Peyer's patch (tissue), 4 donors: ENCODE measurements at places on chromosomes 2 and 18.

DNA sequence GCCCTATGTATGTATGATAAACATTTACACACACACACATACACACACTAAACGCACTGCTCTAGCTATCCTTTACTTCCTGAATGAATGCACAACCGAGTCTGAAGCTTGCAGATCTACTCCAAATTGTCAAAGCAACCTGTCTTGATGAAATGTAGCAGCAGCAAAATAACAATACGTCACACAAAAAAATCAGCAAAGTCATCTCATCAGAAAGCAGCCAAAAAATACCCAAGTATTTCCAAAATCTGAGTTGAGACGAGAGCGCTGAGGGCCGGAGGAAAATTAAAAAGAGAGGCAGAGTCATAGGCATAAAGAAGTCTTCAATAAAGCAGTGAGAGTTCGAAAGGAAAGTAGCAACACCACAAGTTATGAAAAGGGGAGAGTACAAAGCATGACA lies 67.7 kb downstream of the ZNF521 start:
- H3K27ac ChIP-seq: no peak overlapping the region
- H3K27me3 ChIP-seq: no peaks in the 10 kb centered on the region
- no peak overlapping the region for H3K4me3 ChIP-seq
- no peaks in the 10 kb centered on the region for H3K4me1 ChIP-seq

GRCh38 chr2:45643095-45643494 lies 8.4 kb upstream of the PRKCE start:
- H3K4me1 ChIP-seq: peaks cover 19% of the 10 kb centered on the region
- no peaks in the 10 kb centered on the region for H3K36me3 ChIP-seq
- peak overlapping the region; percentile 56 for H3K4me3 ChIP-seq
- H3K27ac ChIP-seq: no peak overlapping the region
- no peaks in the 10 kb centered on the region for H3K27me3 ChIP-seq
- peak; percentile 52 for DNase-seq

GRCh38 chr18:76350134-76351025 lies 144.7 kb downstream of the ZNF516 start:
- H3K27me3 ChIP-seq: no peaks in the 10 kb centered on the region
- H3K4me3 ChIP-seq: no peak overlapping the region
- no peaks in the 10 kb centered on the region for H3K36me3 ChIP-seq
- no peaks in the 10 kb centered on the region for H3K4me1 ChIP-seq
- DNase-seq: no peak
- no peak overlapping the region for H3K27ac ChIP-seq

DNA sequence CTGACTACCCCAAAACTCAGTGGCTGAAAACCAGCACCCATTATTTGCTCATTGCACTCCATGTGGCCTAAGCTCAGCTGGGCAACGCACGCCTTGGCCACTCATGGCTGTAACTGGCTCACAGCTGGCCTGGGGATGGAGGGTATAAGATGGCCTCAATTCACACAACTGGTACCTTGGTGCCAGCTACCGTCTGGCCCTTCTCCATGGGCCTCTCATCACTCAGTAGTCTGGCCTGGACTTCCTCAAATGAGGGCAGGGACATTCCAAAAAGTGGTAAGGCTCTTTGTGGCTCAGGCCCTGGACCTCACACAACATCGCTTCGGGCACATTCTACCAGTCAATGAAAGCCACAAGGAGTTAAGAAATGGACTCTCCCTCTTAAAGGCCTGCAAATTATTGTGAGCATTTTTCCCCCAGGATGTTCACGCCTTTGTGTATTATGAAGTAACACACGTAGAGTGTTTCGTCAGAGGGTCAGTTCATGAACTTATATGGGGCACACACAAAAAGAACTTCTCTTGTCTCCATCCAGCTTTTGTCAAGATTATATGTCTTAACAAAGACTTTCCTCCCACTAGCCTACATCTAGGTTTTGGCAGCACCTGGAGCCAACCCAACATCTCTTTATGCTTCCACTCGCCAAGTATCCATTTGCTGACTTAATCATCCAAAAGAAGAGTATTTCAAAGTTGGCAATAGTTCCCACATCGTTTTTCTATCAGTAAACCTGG lies 145.2 kb downstream of the CCBE1 start:
- no peaks in the 10 kb centered on the region for H3K27me3 ChIP-seq
- no peaks in the 10 kb centered on the region for H3K36me3 ChIP-seq
- DNase-seq: no peak
- no peak overlapping the region for H3K27ac ChIP-seq
- no peak overlapping the region for H3K4me3 ChIP-seq

DNA sequence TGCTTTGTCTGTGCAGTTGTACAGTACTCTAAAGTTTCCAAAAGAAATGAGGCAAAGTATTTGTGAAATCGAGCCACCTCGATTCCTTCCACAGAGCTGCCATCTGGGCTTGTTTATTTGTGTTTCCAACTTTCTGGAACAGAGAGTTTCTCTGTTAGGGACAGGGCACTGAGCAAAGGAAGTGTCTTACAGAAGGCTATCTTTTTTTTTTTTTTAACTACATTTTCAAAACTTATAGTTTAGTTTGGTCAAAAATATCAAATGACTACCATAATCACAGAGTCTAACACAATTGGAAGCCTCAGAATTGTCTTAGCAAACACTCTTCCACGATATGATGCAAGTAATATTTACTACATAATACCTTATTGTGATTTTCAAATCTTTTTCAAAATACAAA lies 796 bp downstream of the RFTN2 start:
- H3K27me3 ChIP-seq: no peaks in the 10 kb centered on the region
- no peaks in the 10 kb centered on the region for H3K36me3 ChIP-seq
- H3K4me3 ChIP-seq: no peak overlapping the region
- DNase-seq: no peak

GRCh38 chr2:45826884-45827635 lies 175.6 kb downstream of the PRKCE start:
- H3K4me1 ChIP-seq: no peaks in the 10 kb centered on the region
- no peak overlapping the region for H3K4me3 ChIP-seq
- H3K36me3 ChIP-seq: no peaks in the 10 kb centered on the region
- H3K27me3 ChIP-seq: no peaks in the 10 kb centered on the region

DNA sequence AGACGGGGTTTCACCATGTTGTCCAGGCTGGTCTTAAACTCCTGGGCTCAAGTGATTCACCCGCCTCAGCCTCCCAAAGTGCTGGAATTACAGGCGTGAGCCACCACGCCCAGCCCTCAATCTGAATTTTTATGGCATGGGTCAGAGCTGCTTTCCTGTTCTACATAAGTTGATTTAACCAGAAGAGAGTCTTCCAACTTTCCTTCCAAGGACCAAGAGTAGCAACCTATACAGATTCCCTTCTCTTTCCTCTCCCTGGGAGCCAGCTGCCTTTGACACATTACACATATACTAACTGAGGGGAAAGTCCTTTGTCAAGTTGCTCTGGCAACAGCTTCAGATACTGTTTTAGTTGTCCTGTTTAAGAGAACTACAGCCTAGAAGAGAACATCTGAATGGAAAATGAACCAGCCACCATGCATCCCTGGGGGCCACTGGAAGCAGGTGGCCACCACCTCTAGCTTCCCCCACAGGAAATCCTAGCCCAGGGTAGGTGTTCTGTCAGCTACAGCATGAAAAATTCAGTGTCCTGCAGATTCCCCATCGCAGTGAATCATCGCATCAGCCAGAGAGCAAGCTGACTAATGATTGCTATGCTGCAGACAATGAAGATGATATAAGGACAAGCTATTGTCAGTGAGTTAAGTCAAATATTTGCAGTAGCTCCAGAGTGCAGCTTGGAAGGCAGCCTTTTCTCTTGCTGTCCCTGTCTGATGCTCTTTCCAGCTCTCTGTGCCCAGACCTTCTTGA lies 62.9 kb downstream of the POMC start:
- no peaks in the 10 kb centered on the region for H3K36me3 ChIP-seq
- H3K27ac ChIP-seq: no peak overlapping the region
- no peaks in the 10 kb centered on the region for H3K27me3 ChIP-seq
- no peaks in the 10 kb centered on the region for H3K4me1 ChIP-seq
- H3K4me3 ChIP-seq: no peak overlapping the region

DNA sequence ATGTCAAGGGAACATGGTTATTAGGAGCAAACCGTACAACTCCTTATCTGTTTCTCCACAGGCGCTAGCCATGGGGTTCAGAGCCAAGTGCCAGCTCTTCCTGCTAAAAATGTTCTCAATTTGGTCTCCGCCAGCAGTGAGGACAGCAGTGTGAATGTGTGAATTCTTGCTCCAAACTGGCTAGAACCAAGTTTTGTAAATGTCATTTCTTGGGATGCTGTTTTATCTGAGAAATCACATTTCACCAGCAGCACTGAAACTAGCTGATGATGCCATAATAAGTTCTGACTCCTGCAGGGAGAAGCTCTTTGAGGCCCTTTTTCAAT lies 140.6 kb upstream of the LGALSL start:
- H3K4me3 ChIP-seq: no peak overlapping the region
- H3K27me3 ChIP-seq: no peaks in the 10 kb centered on the region
- H3K27ac ChIP-seq: no peak overlapping the region
- no peaks in the 10 kb centered on the region for H3K4me1 ChIP-seq

DNA sequence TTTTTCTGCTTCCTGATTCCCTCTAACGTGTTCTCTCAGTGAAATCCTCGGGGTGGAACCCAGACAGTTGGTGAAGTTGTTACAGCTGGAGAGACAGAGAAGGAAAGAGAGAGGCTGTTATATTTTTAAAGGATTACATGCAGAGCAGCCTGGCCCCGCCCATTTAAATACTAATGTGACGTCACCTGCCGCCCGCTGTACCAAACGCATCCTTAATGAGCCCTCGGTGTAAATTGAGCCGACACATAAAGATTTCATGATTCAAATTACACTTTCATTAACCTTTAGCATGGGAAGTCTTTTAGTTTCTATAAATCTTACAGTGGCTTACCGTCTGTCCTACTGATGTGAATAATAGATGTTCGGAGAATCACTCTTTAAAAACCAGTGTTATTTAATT lies 164.0 kb upstream of the SIX3 start:
- DNase-seq: no peak
- no peaks in the 10 kb centered on the region for H3K27me3 ChIP-seq
- H3K36me3 ChIP-seq: no peaks in the 10 kb centered on the region
- no peak overlapping the region for H3K4me3 ChIP-seq
- H3K4me1 ChIP-seq: no peaks in the 10 kb centered on the region

DNA sequence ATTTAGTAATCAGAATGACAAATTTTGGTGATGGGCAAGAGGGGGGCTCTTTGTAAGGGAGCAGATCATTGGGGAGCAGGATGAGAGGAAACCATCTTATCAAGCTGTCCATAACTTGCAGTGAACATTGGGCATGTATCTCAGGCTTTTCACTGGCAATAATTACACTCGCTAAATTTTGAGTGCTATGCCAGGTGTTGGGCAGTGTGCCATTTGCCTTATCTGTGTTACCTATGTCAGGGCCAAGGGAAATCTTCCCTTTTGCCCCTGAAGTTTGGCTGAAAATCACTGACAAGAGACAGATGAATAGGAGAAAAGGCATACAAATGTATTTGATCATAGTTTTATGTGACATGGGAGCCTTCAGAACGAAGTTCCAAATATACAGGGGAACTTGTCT lies 39.0 kb downstream of the NOSTRIN start:
- H3K4me1 ChIP-seq: no peaks in the 10 kb centered on the region
- DNase-seq: no peak
- no peak overlapping the region for H3K27ac ChIP-seq
- no peak overlapping the region for H3K4me3 ChIP-seq
- no peaks in the 10 kb centered on the region for H3K36me3 ChIP-seq

DNA sequence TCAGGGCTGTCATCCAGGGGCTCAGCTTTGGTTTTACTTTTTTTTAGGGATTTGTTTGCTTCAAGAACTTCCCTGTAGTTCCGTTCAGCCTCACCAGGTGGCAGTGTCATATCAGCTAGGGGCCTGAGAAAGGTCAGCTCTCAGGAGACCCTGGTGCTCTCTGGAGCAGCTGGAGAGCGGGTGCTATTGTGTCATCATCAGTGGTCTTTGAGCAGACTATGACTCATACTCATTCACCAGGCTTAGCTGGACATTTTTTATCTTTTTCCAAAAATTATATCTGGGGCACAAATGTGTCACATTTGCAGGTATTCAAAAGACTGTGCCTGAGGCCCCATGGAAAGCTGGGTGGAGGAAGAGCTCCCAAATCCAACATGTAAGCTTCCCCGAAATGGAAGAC lies 24.4 kb downstream of the ZNF892 start:
- H3K27ac ChIP-seq: no peak overlapping the region
- peak; percentile 18 for DNase-seq
- H3K4me3 ChIP-seq: no peak overlapping the region
- no peaks in the 10 kb centered on the region for H3K4me1 ChIP-seq
- no peaks in the 10 kb centered on the region for H3K36me3 ChIP-seq

- no peak overlapping the region for H3K27ac ChIP-seq
- no peaks in the 10 kb centered on the region for H3K36me3 ChIP-seq
- no peaks in the 10 kb centered on the region for H3K27me3 ChIP-seq
These were observed 59.8 kb downstream of the TAF4B start for GRCh38 chr18:26286008-26286407.

DNA sequence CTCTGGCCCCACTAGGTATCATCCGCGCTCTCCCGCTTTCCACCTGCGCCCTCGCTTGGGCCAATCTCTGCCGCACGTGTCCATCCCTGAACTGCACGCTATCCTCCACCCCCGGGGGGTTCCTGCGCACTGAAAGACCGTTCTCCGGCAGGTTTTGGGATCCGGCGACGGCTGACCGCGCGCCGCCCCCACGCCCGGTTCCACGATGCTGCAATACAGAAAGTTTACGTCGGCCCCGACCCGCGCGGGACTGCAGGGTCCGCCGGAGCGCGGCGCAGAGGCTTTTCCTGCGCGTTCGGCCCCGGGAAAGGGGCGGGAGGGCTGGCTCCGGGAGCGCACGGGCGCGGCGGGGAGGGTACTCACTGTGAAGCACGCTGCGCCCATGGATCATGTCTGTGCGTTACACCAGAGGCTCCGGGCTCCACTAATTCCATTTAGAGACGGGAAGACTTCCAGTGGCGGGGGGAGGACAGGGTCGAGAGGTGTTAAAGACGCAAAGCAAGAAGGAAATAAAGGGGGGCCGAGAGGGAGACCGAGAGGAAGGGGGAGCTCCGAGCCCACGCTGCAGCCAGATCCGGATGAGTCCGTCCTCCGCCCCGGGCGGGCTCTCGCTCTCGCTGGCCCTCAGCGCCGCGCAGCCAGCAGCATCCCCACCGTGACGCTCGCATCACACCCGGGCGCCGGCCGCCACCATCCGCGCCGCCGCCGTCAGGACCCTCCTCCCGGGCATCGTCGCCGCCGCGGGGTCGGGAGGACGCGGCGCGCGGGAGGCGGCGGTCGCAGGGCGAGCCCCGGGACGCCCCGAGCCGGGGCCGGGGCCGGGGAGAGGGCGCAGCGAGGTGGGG lies 664 bp downstream of the NETO1 start:
- no peaks in the 10 kb centered on the region for H3K36me3 ChIP-seq
- no peaks in the 10 kb centered on the region for H3K27me3 ChIP-seq
- no peak overlapping the region for H3K27ac ChIP-seq
- H3K4me1 ChIP-seq: no peaks in the 10 kb centered on the region
- peak overlapping the region; percentile 39 for H3K4me3 ChIP-seq

DNA sequence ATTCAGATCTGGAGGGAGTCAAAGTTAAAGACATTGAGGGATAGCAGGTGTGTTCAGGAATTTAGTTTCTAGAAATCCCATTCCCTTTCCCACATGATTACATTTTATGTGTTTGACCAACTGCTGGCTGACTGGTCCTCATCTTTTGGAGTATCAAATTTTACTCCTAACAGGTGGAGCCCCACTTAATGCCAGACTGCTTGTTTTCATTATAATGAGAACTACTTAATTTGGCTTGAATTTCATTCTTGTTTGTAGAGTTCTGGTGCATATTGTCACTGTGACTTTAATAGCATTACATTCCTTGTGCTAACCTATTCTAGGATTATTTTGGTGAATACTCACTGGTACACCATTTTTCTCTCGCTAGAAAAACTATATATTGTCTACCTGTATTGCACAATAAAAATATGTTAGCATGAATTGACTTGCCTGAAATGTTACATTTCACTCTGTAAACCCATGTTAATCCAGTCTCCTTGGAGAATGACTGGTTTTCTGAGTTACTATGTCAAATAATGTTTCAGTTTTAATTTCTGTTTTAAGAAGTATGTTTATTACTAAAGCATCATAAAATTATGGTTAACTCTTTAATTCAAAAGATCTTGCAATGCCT lies 98.2 kb downstream of the TANC1 start:
- H3K36me3 ChIP-seq: no peaks in the 10 kb centered on the region
- no peaks in the 10 kb centered on the region for H3K4me1 ChIP-seq
